Stimulated activated CD4-positive, alpha-beta T cell treated with anti-CD3 and anti-CD28 coated beads, Interleukin-12 subunit alpha, Interleukin-12 subunit beta, amount 100 ng/mL, for 24 hours (primary cell): ENCODE measurements at places on chromosomes 4 and X.

DNA sequence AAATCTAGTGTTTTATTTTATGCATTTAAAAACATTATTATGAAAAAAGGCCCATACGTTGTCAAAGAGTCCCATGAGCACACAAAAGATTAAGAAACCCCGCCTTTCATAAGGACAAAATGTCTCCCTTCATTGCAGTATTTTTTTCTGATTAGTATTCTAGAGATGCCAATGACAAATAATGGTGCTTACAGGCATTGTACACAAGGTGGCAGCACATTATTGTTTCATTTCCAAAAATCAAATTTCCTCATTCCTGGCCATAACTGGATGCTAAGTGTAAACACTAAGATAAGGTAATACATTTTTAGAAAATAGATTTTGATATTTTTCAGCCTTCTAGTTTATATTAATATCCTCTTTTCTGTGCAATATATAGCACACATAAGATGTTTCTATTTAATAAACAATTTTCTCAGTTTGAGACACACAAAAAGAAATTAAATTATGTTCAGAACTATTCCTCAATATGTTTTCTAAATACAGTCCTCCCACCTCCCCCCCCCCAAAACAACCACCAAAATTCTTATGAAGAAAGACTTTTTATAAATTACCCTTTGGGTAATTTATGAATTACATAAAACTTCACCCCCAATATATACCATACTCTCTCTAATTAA, 47.7 kb downstream of the TIGD2 start:
- DNase-seq, result no peak

GRCh38 chr4:73311428-73311827, 52.8 kb upstream of the ANKRD17 start:
- DNase-seq, result no peak

DNA sequence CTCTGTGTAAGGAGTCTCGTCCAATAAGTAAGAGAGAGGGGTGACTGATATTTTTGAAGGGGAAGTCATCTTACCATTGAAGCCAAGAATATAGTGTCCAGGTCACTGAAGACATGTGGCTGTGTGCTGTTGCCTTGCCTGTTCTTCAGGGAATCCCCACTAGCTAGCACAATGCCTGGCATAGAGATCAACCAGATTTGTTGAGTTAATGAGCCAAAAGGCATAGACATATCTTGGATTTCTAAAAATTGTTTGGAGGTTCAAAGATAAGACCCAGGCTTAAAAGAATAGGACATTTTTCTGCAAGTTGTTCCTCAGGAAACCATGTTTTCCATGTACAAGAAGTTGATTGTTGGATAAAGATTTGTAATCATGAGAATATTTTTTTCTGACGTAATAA, 119.3 kb upstream of the DKK2 start:
- DNase-seq, result no peak

GRCh38 chr4:184506527-184507121, 32.3 kb upstream of the IRF2 start:
- DNase-seq, result no peak

- DNase-seq, result peak; percentile 23
These were observed 67.0 kb upstream of the RPS6KA3 start for GRCh38 chrX:20333672-20334071.

DNA sequence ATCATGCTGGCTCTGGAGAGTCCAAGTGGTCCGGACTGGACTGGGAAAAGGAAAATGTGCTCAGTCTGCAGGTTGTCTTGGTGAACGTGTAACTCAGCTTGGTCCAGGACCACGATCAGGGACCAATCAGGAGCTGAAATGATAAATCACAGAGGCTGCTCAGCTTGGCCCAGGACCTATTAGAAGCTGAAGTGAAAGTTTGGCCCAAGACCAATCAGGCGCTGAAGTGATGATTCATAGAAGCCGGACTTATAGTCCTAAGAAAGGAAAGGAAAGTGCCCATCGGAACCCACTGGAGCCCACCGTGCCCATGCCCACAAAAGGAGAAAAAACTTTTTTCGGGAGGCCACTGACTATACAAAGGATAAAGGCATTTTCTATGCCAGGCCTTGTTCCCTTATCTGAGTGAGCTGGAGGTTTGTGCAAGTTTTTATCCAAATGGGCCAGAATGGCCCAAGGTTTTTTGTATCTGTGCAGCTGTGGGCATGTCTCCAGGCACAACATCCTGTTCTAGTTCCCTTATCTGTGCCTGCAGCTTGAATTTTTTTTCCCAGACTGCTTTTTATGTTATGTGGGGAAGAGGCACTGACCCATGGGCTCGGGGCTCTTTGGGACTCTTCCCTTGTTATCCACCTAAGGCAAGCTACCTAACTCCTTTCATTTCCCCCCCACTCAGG, 194.4 kb downstream of the FAM133A start:
- no peak for DNase-seq

DNA sequence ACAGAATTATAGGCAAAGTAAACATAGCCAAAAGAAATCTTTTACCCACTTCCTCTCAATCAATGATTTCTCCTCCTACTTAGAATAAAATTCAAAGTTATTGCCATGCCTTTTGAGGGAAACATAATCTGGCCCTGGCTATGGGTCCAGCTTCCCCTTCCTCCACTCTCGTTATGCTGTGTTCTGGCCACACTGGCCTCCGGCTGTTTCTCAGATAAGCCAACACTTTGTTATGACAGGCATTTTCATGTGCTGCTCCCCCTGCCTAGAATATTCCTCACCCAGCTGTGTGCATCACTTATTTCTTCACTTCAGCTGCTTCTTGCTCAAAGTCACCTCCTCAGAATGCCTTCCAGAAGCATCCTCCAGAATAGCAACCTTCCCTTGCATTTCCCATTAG, 386.6 kb upstream of the AADAT start:
- no peak for DNase-seq

GRCh38 chrX:109372716-109373115, 109.2 kb downstream of the GUCY2F start:
- no peak for DNase-seq

GRCh38 chrX:149717803-149718202, 5.9 kb downstream of the MAGEA11 start:
- DNase-seq, result no peak

DNA sequence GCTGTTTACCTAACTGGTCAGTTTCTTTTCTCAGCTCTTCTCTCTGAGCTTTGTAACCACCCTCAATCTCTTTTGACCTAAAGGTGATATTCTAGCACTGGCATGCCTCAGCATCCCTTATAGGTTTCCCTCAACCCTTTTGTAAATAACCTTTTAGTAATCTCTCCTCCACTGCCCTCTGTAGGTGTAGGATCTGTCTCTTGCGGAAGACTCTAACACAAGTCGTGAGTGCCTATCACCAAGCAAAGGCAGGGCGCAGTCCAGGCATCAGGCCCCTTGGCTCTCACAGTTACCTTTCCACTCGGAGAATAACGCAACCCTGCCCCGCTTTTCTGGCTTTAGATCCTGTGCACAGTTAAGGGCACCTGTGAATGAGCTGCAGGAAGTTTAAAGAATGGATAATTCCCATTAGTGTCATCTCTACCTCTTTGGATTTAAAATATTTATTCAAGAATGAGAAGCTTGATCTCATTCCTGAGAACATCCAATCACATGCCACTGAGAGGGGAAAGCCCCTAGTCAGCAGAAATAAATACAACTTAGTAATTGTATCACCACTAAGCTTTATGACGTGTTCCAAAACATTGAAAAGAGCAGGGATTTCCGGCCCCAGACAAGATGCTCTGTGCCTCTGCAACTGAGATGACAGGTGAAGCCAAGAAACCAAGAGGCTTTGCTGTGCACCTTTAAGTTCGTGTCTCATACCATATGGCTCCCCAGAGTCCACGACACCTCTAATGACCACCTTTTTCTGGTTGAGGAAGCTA, 58.8 kb downstream of the SPINK2 start:
- no peak for DNase-seq

- no peak for DNase-seq
These were observed 24.8 kb downstream of the PDGFC start for GRCh38 chr4:156946516-156947424.

DNA sequence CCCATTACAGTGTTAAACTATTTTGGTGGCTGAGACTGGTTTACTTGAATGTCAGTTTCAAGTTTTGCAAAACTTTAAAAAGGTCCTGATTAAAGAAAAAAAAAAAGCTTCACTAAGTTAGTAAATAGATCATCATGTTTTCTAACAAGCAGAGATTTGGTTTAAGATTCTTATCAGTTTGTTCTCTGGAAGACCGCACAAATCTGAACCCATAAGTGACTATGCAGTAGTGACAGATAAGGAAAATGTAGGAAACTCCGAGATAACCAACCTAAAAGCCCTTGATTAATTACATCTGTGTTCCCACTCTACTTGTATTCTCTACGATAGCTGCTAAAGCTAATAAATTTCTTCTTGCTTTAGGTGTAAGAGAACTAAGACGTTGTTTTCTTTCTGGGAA, 1799.8 kb upstream of the ADGRL3 start:
- no peak for DNase-seq

- no peak for DNase-seq
These were observed 68.3 kb downstream of the LARP7 start for GRCh38 chr4:112704991-112705845.
